ENCODE measurements at places on chromosomes 7 and 10. TPM values are rescaled to one million over a fixed set of nuclear protein-coding genes. Genes with fewer than 3 reads are reported as not detected.
A peak's percentile ranks its signal among the peaks of the same experiment; 100 is the strongest.

- H3K4me1 ChIP-seq, result no peaks in the 10 kb centered on the region
- H3K36me3 ChIP-seq, result no peaks in the 10 kb centered on the region
- DNase-seq, result no peak
These were observed 654.1 kb upstream of the ZWINT start for GRCh38 chr10:57015187-57015586.

ZNF365 gene
- total RNA-seq, result not detected

DNA sequence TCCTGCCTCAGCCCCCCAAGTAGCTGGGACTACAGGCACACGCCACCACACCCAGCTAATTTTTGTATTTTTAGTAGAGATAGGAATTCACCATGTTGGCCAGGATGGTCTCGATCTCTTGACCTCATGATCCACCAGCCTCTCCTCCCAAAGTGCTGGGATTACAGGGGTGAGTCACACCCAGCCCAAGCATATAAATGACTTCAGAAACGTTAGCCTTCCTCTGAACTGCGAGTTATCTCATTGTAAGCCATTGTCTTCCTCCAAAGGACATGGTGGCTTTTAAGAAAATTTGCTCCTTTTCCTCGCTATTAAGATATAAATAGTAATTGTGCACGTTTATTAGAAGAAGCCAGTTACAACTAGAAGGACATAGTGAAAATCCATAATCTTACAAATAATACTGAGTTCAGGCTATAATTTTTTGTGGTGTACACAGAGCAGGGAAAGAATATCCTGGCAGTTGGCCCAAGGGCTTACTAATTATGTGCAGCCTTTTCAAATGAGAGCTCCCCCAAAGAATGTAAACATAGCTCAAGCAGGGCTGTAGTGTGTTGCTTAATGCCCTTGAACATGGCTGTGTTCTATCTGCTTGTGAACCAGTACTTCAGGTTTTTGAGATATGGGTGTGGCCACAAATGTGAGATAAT is 495.8 kb downstream of the PARD3 start:
- no peak overlapping the region for H3K4me3 ChIP-seq
- H3K36me3 ChIP-seq, result no peaks in the 10 kb centered on the region
- peaks cover 21% of the 10 kb centered on the region for H3K4me1 ChIP-seq
- H3K27me3 ChIP-seq, result no peaks in the 10 kb centered on the region
- DNase-seq, result peak; percentile 94

PBLD gene
- total RNA-seq, result 19.3 TPM

GRCh38 chr7:100829150-100829716 is 1.9 kb upstream of the EPHB4 start:
- H3K27me3 ChIP-seq, result no peaks in the 10 kb centered on the region
- peaks cover 2% of the 10 kb centered on the region for H3K36me3 ChIP-seq
- H3K27ac ChIP-seq, result peak overlapping the region; percentile 87
- H3K4me1 ChIP-seq, result peaks cover 29% of the 10 kb centered on the region
- H3K4me3 ChIP-seq, result no peak overlapping the region
- peak; percentile 84 for DNase-seq

GRCh38 chr7:129480674-129481363 is 21.5 kb upstream of the SMKR1 start:
- no peak for DNase-seq
- H3K36me3 ChIP-seq, result no peaks in the 10 kb centered on the region
- no peaks in the 10 kb centered on the region for H3K4me1 ChIP-seq

GRCh38 chr10:121594076-121594475 is 4.2 kb downstream of the FGFR2 start:
- peaks cover 61% of the 10 kb centered on the region for H3K27me3 ChIP-seq
- DNase-seq, result no peak
- H3K36me3 ChIP-seq, result peaks cover 3% of the 10 kb centered on the region
- no peak overlapping the region for H3K4me3 ChIP-seq
- peaks cover 26% of the 10 kb centered on the region for H3K4me1 ChIP-seq
- H3K27ac ChIP-seq, result no peak overlapping the region

DNA sequence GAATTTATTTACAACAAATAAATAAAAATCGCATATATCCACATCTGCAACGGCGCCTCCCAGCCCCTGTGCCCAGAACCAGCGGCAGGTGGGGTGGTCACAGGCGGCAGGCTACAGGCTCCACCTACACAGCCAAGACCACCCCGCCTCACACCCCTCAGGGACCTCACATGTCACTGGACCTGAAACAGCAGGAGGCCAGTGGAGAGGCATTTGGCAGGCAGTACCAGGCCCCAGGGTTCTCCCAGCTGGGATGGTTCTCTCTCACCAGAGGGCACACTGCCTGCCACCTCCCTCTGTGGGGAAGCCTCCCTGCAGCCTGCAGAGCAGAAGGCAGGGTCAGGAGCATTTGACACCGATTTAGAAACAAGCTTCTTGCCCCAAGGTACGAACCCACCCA is 81.5 kb downstream of the MAD1L1 start:
- H3K4me3 ChIP-seq, result no peak overlapping the region
- no peak for DNase-seq
- H3K27me3 ChIP-seq, result no peaks in the 10 kb centered on the region
- no peaks in the 10 kb centered on the region for H3K4me1 ChIP-seq
- H3K36me3 ChIP-seq, result peaks cover 30% of the 10 kb centered on the region

- no peak overlapping the region for H3K27ac ChIP-seq
- H3K27me3 ChIP-seq, result no peaks in the 10 kb centered on the region
- H3K36me3 ChIP-seq, result no peaks in the 10 kb centered on the region
- DNase-seq, result no peak
- H3K4me1 ChIP-seq, result no peaks in the 10 kb centered on the region
These were observed 108.3 kb upstream of the CNTNAP2 start for GRCh38 chr7:146008293-146008692.

GRCh38 chr7:142793156-142793555 is 22.4 kb downstream of the PRSS2 start:
- no peak overlapping the region for H3K27ac ChIP-seq
- H3K27me3 ChIP-seq, result peaks cover 59% of the 10 kb centered on the region
- H3K4me1 ChIP-seq, result peaks cover 20% of the 10 kb centered on the region
- H3K36me3 ChIP-seq, result no peaks in the 10 kb centered on the region

- H3K27ac ChIP-seq, result no peak overlapping the region
- peaks cover 16% of the 10 kb centered on the region for H3K4me1 ChIP-seq
- no peak for DNase-seq
- H3K36me3 ChIP-seq, result peaks cover 72% of the 10 kb centered on the region
- H3K27me3 ChIP-seq, result no peaks in the 10 kb centered on the region
- H3K4me3 ChIP-seq, result no peak overlapping the region
These were observed 33.2 kb downstream of the TACR2 start for GRCh38 chr10:69383558-69383957.

- H3K27me3 ChIP-seq, result no peaks in the 10 kb centered on the region
- peak; percentile 48 for DNase-seq
- H3K36me3 ChIP-seq, result no peaks in the 10 kb centered on the region
These were observed 387.5 kb downstream of the CCSER2 start for GRCh38 chr10:84715911-84716310.

- no peaks in the 10 kb centered on the region for H3K36me3 ChIP-seq
- peak overlapping the region; percentile 55 for H3K4me3 ChIP-seq
- peaks cover 22% of the 10 kb centered on the region for H3K4me1 ChIP-seq
- H3K27ac ChIP-seq, result peak overlapping the region; percentile 84
These were observed 51.2 kb upstream of the GTF2I start for GRCh38 chr7:74606101-74606908.

LBX1 gene
- not detected for total RNA-seq

DNA sequence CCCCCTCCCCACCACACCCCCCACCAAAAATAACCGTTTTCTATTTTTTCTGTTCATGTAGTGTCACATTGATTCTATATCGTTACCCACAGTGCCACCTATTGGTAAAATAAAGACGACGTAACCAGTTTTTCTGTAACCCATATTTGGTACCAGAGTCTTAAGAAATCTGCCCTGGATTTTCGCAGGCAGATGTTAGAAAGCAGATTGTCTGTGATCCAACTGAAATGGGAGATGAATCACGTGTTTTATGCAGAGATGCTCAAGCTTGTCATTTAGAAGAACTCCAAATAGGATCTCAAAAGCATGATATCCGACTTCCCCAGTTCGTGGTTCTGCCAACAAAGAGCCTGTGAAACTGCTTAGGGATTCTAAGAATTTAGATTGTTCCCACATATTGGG is 261.1 kb upstream of the CSTF2T start:
- H3K36me3 ChIP-seq, result no peaks in the 10 kb centered on the region
- no peak overlapping the region for H3K4me3 ChIP-seq
- H3K4me1 ChIP-seq, result peaks cover 8% of the 10 kb centered on the region
- no peak for DNase-seq
- H3K27me3 ChIP-seq, result no peaks in the 10 kb centered on the region
- H3K27ac ChIP-seq, result no peak overlapping the region

- H3K4me1 ChIP-seq, result no peaks in the 10 kb centered on the region
- no peaks in the 10 kb centered on the region for H3K27me3 ChIP-seq
- peaks cover 64% of the 10 kb centered on the region for H3K36me3 ChIP-seq
These were observed 27.5 kb downstream of the LOXL4 start for GRCh38 chr10:98240524-98240923.

DNA sequence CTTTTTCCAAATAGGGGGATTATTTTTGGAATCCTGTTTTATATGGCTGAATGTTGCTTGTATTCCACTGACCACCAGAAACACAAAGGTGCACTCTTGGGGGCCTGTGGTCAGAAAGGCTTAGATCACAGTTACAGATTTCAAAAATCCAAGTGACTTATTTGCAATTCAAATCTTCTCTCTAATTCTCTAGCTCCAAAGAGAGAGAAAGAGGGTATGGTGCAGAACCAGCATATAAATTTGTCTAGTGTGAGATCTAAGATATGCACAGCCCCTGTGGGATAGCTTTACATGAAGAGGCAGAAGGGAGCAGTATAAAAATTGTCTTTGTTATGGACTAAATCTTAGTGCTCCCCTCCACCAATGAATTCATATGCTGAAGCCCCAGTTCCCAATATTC is 1121.7 kb upstream of the CELF2 start:
- no peak overlapping the region for H3K4me3 ChIP-seq
- H3K27ac ChIP-seq, result no peak overlapping the region
- no peaks in the 10 kb centered on the region for H3K4me1 ChIP-seq
- H3K27me3 ChIP-seq, result no peaks in the 10 kb centered on the region

DNA sequence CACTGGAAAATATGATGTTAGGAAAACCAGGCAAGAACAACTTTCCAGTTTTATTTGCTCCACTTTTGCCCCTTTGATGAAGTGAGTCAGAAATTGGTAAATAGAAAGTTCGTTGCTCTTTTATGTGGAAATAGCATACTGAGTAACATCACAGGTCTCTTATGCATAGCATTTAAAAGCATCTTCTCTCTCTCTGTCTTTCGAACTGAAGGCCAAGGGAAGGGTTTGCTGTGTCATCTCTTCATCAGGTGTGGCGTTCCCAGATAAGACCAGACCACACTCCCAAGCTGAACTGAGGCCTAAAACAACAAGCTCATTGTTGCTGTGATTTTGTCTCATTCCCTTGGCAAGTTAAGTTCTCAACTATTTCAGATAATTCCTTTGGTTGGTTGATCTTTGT is 131.8 kb upstream of the GRB10 start:
- no peak overlapping the region for H3K4me3 ChIP-seq
- H3K27me3 ChIP-seq, result no peaks in the 10 kb centered on the region
- no peak for DNase-seq
- no peak overlapping the region for H3K27ac ChIP-seq
- no peaks in the 10 kb centered on the region for H3K4me1 ChIP-seq
- no peaks in the 10 kb centered on the region for H3K36me3 ChIP-seq

Data from stomach (tissue), 19 donors.